Stimulated activated CD4-positive, alpha-beta T cell treated with anti-CD3 and anti-CD28 coated beads, Interleukin-12 subunit alpha, Interleukin-12 subunit beta, amount 100 ng/mL, for 48 hours (primary cell): ENCODE measurements at places on chromosomes 5 and 9.

GRCh38 chr5:30994176-30994575 lies 199.3 kb upstream of the CDH6 start:
- no peak for DNase-seq

DNA sequence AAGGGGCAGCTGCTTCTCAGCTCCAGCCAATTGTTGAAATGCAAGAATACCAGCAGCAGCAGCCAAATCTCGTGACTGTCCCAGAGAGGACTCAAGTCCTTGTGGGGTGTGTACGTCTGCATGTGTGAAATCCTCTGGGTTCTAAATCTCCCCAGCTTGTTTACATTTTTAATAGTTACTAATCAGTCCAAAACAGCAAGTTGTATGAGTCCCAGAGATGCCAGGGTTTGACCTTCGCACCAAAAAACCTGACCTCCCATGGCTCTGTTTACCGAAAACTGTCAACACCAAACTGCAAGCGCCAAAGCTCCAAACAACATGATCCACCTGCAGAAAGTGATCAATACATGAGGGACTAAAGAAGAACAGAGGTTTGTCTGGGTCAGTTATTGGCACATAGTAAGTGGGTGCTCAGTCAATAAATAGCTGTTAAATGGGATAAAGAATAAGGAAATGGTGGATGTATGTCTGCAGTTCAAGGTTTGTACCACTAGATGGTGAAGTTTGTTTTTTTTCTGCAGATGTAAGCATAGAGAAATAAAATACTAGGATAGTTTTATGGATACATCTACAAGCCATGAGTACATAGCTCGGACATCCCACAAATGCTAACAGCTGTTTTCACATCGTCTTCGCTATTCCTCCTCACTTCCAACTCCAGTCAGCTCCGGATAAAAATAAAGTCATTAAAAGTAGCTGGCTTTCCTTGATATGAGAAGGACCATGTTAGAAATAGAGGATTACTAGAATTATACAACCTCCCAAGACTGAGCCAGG lies 85.3 kb upstream of the ADRB2 start:
- DNase-seq, result no peak

GRCh38 chr5:131630963-131631350 lies 4.1 kb downstream of the RAPGEF6 start:
- no peak for DNase-seq

GRCh38 chr5:65721050-65721719 lies 724 bp downstream of the SGTB start:
- DNase-seq, result peak; percentile 8

- DNase-seq, result no peak
Measured at GRCh38 chr5:128237000-128237399, 153.4 kb downstream of the SLC12A2 start.

- DNase-seq, result no peak
Measured at GRCh38 chr5:117201001-117201400, 626.4 kb upstream of the SEMA6A start.

- DNase-seq, result no peak
Measured at GRCh38 chr5:10734832-10735523, 26.1 kb downstream of the DAP start.

DNA sequence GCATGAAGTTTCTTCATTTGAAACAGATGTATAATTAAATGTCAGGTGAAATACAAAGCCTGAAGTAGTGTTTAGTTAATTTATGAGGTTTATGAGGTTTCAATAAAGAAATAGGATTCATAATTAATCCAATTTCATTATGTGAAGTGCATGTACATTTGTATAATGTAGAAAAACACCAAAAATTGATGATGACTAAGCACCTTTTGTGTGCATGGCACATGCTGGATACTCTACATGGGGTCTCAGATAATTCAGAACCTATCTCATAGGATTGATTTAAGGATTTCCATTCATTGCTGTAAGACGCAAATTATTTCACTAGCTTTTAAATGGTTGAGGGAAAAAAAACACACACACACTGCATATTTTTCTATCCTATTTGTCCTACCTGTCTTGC lies 143.9 kb downstream of the ESM1 start:
- no peak for DNase-seq

DNA sequence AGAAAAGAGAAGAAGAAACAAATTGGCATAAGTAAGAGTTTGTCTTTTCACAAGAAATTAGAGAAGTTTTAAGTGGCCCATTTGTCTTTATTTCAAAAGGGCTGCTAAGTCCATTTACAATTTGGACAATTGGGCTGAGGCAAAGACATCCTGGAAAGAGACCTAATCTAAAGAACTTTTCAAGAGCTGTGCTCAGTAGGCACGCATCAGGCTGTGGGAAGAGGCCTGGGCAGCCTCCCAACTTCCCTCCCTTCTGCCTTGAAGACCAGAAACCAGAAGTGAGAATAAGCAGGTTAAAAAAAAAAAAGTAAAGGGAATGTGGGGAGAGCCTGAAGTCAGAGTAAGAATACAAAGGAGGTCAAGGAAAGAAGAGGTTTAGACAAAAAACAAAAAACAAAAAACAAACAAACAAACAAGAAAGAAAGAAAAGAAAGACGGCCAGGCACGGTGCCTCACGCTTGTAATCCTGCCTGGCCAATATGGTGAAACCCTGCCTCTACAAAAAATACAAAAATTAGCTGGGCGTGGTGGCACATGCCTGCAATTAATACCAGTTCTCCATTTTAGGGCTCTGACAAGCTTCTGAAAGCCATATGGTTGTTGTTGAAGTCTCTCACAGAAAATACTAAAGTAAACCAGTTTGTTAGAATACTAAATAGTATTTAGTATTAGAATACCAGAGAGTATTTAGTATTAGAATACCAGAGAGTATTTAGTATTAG lies 48.0 kb upstream of the CEP78 start:
- no peak for DNase-seq

- DNase-seq, result peak; percentile 27
Measured at GRCh38 chr5:317086-317811, 4.3 kb upstream of the AHRR start.

DNA sequence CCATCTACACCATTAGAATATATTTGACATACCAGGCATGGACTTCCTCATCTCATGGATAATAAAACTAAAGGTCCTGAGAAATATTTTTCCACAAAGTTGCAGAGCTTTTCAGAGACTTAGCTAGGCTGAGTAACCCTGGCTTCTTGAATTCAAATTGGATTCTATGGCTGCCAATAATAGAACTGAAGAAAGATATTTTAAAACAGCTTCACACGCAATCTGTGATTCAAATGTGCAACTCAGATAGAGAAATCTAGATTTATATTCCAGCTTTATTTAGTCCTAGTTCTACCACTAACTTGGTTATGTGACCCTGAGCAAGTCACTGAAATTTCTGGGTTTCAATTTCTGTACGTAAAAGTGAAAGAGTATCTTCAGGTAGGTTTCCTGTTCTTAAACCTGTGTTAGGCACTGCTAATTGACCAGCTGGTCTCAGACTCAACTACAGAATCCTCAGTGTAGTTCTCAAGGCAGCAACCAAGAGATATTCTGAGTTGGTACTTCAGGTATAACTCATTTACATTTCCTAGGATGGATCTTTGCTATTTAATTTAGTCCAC lies 235.3 kb downstream of the GABRB2 start:
- no peak for DNase-seq

GRCh38 chr9:32989660-32990059 lies 11.8 kb downstream of the APTX start:
- no peak for DNase-seq

DNA sequence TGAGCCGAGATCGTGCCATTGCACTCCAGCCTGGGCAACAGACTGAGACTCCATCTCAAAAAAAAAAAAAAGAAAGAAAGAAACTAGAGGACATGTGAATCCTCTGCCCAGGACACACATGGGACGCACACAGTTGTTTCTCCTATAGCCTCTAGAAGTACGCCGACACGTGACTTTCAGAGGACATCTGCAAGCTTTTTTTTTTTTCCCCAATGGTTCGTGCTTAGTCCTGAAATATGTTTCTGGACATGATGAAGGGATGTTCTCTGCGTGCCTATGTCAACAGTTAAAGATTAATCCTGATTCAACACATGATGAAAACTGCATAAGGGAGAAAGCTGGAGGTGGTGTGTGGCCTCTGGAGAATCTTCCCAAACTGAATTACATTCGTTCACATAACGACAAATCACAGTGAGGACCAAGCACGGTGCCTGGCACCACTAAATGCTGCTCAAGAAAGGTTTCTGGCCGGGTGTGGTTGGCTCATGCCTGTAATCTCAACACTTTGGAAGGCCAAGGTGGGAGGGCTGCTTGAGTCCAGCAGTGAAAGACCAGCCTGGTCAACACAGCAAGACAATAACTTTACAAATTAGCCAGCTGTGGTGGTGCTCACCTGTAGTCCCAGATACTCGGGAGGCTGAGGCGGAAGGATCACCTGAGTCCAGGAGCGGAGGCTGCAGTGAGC lies 9.8 kb downstream of the COL23A1 start:
- DNase-seq, result no peak

GRCh38 chr5:40873286-40873880 lies 32.2 kb downstream of the CARD6 start:
- no peak for DNase-seq

DNA sequence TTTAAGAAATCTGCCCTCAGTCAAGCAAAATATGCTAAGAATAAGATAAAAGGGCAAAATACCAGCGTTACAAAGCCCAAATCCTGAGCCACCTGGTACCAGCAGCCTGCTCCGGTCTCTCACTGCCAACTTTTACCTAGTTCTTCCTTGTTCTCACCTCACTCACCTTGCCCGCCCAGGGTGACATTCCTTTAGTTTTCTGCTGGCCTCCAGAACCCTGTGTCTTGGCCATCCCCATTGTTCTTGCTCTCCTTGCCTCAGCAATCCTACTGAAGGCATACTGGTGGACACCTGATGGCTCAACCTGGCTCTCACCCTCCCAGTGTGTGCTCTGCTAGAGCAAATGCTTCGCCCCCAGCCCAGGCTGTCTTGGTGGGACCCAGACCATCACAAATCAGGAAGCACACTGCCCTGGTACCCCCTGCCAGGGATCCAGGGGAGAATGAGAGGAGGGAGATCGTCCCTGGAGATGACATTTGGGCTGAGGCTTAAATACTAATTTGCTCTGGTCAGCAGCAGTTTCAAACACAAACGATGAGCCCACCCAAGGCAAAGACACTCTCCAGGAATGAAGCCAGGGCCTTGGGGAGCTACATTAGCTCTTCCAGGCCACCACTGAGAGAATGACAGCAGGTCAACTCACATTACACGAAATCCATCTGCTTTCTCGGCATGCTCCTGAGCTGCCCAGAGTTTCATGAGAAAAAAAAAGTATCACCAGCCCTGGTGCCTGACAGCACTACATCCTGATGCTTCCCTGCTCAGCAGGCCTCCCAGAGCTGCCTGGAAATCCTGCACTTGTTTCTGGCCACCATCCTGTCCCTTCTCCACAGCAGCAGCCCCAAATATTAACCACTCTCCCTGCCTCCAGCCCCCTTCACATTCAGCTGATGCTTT lies 12.2 kb upstream of the SEPTIN8 start:
- DNase-seq, result no peak

DNA sequence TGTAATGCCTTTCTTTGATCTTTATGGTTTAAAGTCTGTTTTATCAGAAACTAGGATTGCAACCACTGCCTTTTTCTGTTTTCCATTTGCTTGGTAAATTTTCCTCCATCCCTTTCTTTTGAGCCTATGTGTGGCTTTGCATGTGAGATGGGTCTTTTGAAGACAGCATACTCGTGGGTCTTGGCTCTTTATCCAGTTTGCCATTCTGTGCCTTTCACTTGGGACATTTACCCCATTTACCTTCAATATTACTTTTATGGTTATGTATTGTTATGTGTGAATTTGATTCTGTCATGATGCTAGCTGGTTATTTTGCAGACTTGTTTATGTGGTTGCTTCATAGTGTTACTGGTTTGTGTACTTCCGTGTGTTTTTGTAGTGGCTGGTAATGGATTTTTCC lies 59.2 kb downstream of the YTHDC2 start:
- no peak for DNase-seq

DNA sequence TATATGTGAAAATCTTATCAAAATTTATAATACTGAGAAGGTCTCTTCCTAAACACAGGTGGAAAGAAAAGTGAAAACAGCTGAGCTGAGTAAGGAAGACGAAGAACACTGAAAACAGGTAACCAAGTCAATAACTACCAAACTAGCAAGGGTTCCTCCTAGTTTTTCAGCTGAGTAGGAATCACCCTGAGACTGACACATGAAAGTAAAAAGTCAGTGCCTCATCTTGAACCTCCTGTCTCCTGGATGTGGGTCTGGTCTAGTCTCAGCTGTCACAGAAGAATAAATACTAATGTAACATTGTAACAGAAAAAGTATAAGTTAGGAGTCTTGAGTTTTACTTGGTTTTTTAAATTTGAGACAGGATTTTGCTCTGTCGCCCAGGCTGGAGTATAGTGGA lies 121.0 kb downstream of the MEF2C start:
- no peak for DNase-seq

DNA sequence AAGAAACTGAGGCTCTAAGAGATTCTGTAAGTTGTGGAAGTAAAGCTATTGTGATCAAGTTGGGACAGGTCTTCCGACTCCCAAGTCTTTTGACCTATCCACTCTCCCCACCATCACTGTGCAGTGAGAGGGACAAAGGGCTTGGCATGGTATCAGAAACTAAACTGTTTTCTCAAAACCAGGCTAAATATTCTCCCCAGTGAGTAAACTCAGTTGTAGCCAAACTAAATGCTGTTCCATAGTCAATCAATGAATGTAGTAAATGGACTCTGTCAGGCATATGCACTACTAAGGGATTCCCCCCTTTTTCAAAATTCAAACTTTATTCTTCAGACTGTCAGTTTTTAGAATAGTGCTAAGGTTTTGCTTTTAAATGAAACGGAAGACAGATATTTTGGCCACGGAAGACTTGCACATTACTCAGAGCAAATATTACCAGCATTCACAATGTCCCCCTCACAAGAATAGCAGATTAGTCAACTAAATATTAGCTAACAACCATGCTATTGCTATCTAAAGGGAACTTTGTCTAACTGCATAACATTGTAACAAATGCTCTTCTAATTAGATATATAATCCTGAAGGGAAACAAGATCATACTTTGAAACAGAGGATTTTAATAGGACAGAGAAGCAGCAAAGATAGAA lies 7.1 kb downstream of the PRKAA1 start:
- DNase-seq, result no peak

DNA sequence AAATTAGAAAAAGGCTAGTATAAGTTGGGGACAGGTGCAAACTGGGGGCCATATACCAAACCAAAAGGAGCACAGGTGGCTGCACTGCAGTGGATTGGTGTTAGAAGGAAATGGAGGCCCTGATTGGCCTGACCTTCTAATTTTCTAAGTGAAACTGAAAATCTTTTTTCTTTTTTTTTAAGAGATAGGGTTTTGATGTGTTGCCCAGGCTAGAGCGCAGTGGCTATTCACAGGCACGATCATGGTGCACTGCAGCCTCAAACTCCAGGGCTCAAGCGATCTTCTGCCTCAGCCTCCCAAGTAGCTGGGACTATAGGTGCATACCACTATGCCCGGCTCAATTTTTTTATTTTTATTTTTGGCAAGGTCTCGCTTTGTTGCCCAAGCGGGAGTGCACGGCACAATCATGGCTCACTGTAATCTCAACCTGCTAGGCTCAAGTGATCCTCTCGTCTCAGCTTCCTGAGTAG lies 9.8 kb upstream of the CCDC69 start:
- no peak for DNase-seq
